ENCODE measurements at places on chromosomes 1 and 21.

DNA sequence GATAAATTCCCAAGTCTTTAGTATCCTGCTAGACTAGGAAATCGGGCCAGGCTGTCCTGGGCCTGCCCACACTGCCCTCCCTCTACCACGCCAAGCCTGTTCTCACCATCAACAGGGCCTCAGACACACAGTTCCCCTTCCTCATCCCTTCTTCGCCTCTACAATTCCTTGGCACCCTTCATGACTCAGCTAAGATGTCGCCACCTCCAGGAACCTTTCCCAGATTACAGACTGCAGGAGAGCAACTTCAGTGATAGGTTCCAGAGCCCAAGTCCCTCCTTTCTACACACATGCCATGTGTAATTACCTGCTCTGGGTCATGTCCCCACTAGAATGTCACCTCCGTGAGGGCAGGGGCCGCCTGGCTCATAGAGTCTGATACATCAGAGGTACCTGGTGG lies 3.3 kb downstream of the RIMS3 start:
- DNase-seq, result no peak

GRCh38 chr21:36694031-36694515 lies 4.8 kb upstream of the SIM2 start:
- DNase-seq, result no peak

- DNase-seq, result no peak
These were observed 41.6 kb upstream of the SLC6A9 start for GRCh38 chr1:44072821-44073220.

GRCh38 chr1:97350662-97351061 lies 570.2 kb downstream of the DPYD start:
- no peak for DNase-seq

DNA sequence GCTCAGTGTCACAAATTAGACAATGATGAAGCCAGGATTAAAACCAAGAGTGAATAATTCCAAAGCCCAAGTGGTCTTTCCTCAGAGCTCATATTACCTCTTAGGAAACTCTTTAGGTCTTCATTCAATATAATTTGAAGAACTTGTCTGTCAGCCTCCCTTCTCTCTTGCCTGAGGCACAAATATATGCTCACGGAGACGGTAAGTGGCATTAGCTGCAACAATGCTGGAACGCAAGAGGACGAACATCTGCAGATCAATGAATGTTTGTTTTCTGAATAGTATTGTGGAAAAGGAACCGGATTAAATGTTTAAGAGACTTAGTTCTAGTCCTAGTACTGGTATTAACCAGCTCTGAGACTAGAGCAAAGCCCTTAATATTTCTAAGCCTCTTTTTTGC lies 39.7 kb upstream of the LYST start:
- DNase-seq, result no peak

DNA sequence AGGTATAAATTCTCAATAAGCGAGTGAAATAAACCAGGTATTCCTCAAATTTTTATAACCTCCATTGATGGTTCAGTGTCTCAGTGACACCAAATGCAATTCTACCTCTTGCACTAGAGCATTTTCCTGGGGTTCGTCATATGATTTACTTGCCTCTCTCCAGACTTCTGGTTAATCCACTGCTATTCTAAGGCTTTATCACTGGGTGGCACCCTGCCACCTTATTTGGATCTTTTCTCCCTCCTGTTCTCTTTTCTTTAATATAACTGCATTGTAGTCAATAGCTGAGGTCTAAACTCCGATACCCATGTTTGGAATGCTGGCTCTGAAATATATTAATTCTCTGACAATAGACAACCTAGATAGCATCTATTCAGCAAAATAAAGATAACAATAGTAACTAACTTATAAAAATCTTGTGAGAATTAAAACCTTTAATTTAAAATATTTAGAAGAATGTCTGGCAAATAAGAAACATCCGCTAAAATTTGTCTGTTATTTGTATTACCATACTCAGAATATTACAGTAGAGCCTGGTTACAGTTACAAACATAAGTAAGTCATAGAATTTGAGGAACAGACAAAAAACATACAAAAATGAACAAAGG lies 436.4 kb downstream of the PLA2G4A start:
- no peak for DNase-seq

GRCh38 chr1:200967693-200968468 lies 55.6 kb downstream of the KIF21B start:
- DNase-seq, result no peak

DNA sequence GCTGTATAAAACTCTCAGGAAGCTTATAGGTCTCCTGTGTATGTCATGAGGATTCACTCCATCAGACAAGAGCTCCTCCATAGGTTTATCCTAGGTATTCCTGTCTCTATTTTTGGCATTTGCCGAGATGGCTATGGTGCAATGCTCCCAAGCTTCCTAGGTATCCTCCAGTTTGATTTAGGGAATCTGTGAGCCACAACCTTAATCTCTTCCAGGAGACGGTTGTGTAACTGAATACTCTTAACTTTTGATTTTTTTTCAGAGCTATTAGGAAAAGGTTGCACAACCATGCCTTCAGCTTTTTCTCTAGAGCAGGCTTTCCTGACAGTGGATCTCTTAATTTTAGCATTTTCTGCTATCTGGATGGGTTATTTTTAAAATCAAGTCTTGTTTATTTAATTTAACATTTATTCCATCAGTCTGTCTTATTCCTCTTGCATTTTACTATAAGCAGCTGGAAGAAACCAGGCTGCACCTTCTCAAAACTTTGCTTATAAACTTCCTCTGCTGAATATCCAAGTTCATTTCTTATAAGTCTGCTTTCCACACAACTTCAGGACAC lies 69.4 kb upstream of the BACE2 start:
- DNase-seq, result no peak

DNA sequence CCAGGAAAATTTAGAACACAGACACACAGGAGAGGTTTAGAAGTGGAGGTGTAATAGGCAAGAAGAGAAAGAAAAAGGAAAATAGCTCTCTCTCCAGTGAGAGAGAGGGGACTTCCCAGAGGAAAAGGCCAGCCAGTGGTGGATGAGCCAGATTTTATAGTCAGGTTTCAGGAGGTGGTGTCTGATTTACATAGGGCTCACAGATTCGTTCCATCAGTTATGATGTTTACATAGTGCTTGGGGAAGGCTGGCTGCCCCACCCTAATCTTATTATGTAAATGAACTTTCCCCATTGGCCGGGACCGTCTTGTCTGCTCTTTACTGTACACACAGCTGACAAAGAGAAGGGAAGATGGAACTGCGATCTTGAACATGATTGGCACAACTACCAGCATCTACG lies 797.3 kb downstream of the PLA2G4A start:
- no peak for DNase-seq

DNA sequence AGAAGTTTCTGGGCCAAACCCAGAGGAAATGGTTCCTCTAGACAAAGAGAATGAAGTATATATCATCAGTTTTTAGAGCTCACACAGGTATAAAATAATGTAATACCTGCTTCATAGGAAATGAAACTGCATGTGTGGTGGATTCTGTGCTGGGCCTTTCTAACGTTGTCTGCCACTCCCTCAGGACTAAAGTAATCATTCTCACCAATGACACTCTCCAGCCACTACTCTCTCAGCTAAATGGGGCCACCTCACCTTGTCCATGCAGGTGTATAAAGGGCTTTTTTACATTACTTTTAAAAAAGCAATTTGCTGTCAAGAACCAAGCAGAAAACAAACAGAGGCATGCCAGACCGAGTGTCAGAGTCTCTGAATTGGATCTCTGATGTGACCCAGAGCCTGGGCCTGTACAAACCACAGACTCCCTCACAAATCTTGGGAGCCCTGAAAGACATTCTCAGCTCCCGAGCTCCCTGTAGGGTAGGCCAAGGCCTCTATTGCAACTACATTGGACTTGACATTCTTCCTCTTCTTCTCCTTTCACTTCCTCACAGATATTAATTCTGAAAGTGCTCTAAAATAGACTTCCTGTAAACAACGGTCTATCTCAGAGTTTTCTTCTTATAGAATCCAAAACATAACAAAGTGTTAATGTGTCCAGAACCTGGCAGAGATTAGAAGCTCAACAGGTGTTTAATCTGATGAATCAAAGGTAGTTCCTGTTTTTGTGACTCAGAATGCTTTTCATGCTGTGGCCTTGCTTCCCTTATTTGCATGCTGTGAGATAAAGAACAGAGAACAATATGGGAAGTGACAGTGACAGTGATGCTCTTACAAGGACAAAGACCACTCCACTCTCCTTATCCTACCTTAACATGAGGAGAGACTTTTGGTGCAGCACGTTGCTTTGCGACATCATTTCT lies 8.6 kb downstream of the AIM2 start:
- peak; percentile 59 for DNase-seq

DNA sequence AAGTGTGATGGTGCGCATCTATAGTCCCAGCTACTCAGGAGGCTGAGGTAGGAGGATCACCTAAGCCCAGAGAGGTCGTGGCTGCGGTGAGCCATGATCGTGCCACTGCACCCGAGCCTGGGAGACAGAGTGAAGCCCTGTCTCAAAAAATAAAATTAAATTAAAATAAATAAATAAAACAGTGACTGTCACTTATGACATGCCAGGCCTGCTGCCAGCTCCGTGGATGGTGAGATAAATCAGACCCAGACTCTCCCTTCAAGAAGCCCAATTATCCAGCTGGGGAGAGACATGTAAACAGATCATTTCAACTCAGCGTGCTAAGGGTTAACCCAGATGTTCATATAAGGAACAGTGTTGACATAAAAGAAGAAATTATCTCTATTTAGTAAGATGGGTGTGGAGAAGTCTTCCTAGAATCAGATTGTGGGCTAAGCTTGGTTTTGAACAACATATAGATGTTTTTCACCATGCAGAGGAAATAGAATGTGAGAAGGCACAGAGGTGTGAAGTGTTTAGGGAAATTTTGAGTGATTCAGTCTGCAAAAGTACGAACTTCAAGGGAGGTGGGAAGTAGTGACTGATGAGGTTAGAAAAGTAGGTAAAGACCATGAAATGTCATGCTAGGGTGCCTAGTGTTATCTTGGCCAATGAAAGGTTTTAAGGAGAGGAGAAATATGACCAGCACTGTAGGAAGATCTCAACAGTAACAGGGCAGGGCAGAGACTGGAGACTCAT lies 18.3 kb downstream of the YARS1 start:
- peak; percentile 78 for DNase-seq

GRCh38 chr1:67348586-67349252 lies 41.0 kb downstream of the IL12RB2 start:
- DNase-seq, result no peak

DNA sequence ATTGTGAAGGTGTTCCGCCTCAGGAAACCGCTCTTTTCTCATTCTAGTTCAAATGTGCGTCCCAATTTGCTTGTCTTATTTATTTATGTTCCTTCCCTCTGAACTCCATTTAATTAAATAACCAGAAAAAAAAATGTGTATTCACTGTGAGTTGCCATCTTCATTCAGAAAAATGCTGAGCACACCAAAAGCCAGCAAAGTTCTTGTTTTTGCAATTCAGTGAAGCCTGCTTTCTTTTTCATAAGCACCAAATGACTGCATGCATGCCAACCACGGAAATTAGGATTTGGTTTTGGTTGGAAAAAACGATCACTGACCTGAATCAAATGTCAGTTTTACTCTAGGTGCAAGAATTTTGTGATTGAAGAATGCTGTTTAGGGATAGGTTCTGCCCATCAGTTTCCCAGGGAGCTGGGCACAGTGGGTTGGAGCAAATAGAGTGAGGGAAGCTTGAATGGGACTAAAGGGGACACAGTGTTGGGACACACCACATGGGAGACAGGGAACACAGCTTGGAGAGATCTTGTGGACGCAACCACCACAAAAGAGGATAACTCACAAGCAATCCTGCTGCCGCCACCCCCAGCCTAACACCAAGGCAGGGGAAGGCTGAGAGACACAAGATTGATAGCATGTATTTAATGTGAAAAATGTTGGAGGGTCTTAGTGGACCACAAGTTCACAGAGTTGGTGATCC lies 183.4 kb upstream of the GALNT2 start:
- DNase-seq, result no peak

DNA sequence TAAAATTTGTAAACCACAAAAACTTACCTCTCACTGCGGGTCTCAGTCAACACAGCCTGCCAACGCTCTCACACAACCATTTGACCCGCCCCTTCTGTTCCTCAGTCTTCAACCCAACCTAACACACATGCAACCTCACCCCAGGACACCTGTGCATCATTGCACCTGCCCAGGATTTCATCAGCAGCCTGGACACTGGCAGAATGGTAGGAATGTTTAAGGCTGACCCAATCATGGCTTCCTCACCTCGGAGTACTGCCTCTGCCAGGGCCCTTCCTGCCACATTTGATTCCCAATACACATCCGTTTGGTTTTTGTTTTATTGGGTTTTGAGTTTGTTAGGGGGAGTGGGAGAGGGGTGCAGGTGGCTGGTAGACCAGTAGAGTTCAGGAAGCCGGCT lies 40.7 kb downstream of the TOMM20 start:
- no peak for DNase-seq

DNA sequence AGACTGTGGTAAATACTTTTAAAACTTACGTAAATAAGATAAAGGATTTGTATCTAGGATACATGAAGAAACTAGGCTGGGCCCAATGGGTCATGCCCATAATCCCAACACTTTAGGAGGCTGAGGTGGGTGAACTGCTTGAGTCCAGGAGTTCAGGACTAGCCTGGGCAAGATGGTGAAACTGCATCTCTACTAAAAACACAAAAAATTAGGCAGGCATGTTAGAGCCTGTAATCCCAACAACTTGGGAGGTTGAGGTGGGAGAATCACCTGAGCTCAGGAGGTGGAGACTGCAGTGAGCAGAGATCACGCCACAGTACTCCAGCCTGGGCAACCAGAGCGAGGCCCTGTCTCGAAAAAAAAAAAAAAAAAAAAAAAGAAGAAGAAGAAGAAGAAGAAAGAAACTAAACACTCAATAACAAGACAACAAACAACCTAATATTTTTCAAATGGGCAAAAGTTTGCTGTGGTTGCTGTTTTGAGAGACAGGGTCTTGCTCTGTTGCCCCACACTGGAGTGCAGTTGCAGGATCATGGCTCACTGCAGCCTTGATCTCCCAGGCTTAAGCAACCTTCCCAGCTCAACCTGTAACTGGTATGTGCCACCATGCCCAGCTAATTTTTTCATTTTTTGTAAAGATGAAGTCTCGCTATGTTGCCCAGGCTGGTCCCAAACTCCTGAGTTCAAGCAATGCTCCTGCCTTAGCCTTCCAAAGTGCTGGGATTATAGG lies 78.3 kb downstream of the EIF4G3 start:
- DNase-seq, result no peak

DNA sequence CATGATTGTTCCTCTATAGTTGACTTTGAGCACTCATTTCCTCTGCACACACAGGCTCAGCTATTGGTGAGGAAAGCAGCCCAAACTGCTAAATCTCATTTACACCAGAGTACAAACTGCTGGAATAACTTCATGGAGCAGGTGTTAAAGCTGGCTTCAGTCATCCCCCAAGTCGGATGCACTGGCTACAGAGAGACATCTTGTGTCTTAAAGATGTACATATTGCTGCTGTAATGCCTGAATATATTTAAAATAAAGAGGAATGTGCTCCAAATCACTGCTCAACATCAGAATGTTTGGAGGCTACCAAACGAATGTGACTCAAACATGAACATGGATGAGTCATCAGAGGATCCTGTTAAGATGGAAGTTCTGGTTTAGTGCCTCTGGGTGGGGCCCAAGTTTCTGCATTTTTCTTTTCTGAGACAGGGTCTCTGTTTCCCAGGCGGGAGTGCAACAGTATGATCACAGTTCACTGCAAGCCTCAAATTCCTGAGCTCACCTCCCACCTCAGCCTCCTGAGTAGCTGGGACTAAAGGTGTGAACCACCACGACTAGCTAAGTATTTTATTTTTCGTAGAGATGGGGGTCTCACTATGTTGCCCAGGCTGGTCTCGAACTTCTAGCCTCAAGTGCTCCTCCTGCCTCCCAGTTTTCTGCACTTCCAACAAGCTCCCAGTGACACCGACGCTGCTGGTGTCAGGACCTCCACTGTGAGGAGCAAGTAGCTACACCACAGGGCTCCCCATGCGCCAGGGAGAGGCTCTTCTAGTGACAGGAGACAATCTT lies 79.0 kb upstream of the KRTAP19-8 start:
- DNase-seq, result no peak

- no peak for DNase-seq
These were observed 3.9 kb upstream of the ACKR1 start for GRCh38 chr1:159200769-159201168.

Data from CD4-positive, alpha-beta T cell treated with Interleukin-17A for 1 hour (primary cell).